ENCODE measurements at places on chromosomes 16 and 17. TPM values are rescaled to one million over a fixed set of nuclear protein-coding genes. Genes with fewer than 3 reads are reported as not detected.

Gene PRPSAP1
- total RNA-seq, result 16.1 TPM

- no peak for DNase-seq
These were observed 1.4 kb downstream of the CYB5D2 start for GRCh38 chr17:4144422-4144747.

GRCh38 chr17:559551-560431 lies 154.8 kb downstream of the VPS53 start:
- DNase-seq, result no peak

Gene CDK5RAP3
- 52.3 TPM for total RNA-seq

- DNase-seq, result no peak
These were observed 91.3 kb downstream of the SOCS1 start for GRCh38 chr16:11164482-11165270.

DNA sequence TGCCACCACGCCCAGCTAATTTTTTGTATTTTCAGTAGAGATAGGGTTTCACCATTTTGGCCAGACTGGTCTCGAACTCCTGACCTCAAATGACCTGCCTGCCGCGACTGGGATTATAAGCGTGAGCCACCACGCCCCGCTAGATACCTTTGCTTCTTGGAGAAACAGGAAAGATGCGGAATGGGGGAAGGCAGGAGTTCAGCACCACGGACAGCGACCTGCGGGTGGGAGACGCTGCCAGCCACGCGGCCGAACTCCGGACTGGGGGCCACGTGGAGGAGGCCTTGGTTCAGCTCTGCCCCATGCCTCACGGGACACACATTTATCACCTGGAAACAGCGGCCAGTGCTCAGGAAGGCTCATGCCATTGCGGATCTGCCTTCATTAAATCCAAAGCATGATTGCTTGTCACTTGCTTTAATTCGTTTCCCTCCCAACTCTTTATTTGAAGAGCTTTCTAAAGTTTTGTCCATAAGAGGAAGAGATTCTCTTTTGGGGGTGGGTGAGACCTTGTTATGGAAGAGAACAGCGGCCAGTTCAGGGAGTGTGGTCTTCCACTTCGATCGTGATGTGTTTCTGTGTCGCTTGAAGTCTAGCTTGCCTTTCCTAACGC lies 219.9 kb downstream of the ENGASE start:
- no peak for DNase-seq

DNA sequence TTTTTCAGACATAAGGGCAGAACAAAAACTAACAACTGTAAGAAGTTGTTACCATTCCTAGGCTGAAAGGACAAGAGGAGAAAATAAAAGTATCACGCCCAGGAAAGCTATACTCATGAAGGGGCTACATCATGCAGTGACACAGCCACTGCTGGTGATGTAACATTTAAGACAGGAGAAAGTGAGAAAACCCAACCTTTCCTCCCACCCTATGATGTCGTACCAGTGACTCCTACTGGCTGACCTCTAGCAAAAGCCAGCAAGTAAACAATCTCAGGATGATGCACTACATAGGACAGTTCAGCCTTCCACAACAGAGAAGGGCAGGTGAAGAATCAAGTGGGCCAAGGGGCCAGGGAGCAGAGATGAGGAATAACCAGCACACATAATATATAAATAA lies 14.0 kb upstream of the OR1E2 start:
- no peak for DNase-seq

- no peak for DNase-seq
These were observed 327.9 kb downstream of the SLC39A11 start for GRCh38 chr17:72764632-72765041.

Gene TERB1
- not detected for total RNA-seq

GRCh38 chr16:54286366-54287130 lies at the start of gene IRX3:
Gene IRX3, minus strand, starts transcription at chr16:54286787. Its CDS starts 737 bp downstream, at chr16:54286050.
- no peak for DNase-seq

Gene CDH8
- total RNA-seq, result not detected

- DNase-seq, result no peak
These were observed 47.8 kb upstream of the RASL10B start for GRCh38 chr17:35683591-35683990.

Gene MARVELD3
- not detected for total RNA-seq

Gene KREMEN2
- not detected for total RNA-seq

Gene ERCC4
- 6.2 TPM for total RNA-seq

GRCh38 chr17:66855204-66855603 lies 20.3 kb downstream of the CACNG5 start:
- no peak for DNase-seq

Gene ABCC6
- total RNA-seq, result 0.53 TPM

DNA sequence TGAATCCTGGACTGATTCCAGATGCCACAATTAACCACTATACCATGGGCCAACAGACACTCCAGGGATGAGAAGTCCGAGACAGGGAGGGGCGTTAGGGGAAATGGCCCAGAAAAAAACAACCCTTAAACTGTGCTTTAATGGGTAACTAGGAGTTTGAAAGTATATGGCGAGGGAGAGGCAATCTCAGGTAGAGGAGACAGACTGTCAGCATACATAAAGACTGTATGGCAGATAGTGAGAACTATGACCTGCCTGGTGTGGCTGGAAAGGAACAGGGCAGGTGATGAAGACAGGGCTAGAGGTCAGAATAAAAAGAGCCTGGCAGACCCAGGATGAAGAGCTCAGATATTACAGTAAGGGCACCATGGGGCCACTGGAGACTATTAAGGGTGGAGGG lies 8.1 kb downstream of the ZZEF1 start:
- DNase-seq, result no peak

DNA sequence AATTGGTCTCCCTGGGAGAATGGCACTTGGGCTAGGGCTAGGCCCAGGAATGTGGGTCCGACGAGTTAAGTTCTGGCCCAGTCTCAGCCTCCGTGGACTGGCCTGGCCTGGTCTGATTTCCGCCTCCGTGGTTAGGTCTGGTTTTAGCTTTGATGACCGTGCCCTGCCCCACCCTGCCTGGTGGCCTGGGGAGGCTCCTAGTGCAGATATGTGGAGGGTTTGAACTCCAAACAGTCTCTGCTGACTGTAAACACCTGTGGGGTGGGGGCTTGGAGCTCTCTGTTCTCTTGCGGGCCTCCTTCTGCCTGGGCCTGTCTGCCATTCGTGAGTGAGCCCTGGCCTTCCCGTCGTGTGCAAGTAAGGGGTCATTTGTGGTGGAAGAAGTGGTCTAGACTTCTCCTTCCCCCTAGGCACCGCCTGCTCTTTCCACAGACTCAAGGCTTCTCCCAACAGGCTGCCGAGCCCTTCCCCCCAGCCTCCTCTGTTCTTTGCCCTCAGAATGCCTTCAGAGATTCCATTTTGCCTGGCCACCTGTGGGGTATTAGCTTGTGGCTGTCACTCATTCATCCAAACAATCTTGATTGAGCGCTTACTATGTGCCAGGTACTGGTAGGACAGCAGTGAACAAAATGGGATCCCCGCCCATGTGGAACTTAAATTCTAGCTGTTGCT lies 1.6 kb downstream of the ATP6V0C start:
- DNase-seq, result no peak

DNA sequence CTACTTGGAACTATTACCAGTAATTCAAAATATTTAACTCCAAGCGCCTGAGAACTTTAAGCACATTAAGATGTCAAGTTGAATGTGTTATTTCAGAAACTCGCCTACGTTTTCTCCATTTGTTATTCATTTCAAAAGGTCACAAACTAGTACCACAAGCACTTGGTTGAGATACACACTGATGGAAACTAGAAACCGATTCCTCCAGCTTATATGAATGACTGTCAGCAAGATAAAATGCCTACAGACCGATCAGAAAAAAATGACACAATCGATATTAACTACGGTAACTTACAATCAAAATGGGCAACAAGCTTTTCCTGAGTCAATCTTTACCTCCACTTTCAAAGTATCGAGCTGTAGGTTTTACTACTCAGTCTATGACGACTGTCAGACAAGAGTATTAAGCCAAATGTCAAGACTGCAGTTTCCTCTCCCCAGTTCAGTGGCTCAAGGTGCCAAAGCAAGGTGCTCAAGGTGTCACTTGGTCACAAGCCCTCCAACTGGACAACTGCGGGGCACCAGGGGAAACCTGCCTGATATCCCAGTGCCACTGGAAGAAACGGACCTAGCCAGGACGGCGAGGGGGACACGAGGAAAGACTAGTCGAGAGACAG lies 678 bp downstream of the SRP68 start:
- DNase-seq, result no peak

DNA sequence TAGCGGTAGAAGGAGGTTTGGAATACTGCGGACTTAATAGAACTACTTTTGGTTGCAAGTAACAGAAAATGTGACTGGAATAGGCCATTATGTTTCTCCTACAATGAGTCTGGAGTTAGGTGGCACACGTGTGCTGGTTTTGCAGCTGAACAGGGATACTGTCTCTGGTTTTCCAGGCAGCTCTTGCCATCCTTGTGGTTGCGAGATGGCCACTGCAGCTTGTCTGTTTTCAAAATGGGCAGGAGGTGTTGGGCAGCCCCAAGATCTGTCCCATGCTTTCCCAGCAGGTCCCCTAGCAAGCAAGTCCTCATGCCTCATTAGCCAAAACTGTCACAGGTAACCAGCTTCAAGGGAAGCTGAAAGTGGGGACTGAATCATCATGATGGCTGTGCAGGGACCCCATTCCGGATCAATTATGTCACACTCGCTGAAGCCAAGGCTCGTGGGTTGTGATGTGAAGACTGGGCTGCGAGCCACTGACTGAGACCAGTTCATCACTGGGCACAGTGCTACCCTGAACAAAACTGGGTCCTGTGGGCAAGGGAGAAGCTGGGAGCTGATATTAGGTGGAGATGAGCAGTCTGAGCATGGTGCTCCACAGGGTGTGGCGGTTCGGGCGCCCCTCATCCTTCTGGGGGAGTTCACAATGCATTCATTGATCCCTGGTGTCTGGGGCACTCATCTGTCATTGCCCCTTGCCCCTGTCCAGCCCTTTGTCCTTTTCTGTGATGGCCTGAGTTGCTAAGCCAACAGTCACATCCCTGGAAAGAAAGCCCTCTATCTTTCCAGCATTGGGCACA lies 82.1 kb downstream of the KSR1 start:
- DNase-seq, result no peak

DNA sequence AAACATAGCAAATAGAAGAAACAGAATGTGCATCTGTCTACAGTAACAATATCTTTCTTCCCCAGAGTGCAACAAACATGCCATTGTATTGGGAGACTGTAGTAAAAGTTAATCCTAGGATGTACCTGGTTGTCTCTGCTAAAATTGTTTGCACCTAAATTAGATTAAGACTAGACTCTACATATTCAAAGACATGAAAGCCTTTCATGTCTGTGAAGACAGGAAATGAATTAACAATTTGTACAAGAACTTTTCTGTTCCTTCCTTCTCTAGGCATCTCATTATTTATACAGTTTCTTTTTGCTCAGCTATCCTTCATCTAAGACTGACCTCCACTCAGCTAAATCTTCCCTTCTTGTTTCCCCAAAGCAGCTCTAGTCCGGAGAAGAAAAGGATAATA lies 220.6 kb downstream of the LGALS9B start:
- no peak for DNase-seq

Gene TOX3
- total RNA-seq, result not detected

Gene RFWD3
- total RNA-seq, result 54.6 TPM

GRCh38 chr17:76085066-76085730 lies 6.2 kb downstream of the ZACN start:
- no peak for DNase-seq

- no peak for DNase-seq
These were observed 522 bp upstream of the GLG1 start for GRCh38 chr16:74607310-74607961.

DNA sequence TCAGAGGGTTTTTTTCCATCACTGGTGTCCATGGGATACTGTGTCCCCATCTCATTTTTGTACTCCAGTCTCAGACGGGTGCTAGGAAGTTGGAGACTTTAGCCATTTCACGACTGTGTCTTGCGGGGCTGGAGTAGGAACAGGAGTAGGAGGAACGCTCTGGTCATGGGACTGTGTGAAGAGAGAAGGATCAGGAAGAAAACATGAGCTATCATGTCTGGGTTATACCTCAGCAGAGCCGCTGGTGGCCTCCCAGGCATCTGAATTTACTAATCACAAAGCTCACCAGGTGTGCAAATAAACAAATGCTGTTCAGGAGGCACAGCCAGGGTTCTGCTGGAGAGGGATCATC lies 225.4 kb downstream of the SEC14L1 start:
- no peak for DNase-seq

Gene SNX20
- 3.2 TPM for total RNA-seq

Gene HAP1
- not detected for total RNA-seq

Gene CLDN7
- total RNA-seq, result not detected

GRCh38 chr16:53896722-53897121 lies 192.8 kb downstream of the FTO start:
- no peak for DNase-seq

GRCh38 chr17:32692179-32692578 lies 184.7 kb downstream of the MYO1D start:
- DNase-seq, result no peak

Gene ACBD4
- 14.7 TPM for total RNA-seq

Gene METRNL
- total RNA-seq, result 257 TPM

- DNase-seq, result no peak
These were observed 61.7 kb upstream of the XYLT1 start for GRCh38 chr16:17532338-17532995.

Gene CTRB2
- not detected for total RNA-seq

Gene CMTM1
- total RNA-seq, result not detected

- DNase-seq, result no peak
These were observed 96.0 kb downstream of the TOX3 start for GRCh38 chr16:52450916-52451315.

Gene PRR15L
- not detected for total RNA-seq

DNA sequence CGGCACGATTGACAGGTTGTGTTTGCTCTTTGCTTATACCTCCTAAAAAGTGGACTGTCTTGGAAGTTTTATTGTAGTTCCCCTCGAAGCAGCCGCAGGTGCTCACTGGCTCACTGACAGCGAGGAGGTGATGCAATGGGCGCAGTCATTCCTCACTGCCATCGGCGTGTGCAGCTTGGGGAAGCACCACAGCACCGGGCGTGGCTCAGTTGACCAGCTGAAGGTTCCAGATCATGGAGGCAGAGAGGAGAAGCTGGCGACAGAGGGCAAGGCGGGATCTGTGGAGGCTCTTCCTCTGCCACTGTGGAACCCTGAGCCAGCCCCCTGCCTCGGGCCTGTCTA lies 72.1 kb upstream of the TNRC6C start:
- no peak for DNase-seq

DNA sequence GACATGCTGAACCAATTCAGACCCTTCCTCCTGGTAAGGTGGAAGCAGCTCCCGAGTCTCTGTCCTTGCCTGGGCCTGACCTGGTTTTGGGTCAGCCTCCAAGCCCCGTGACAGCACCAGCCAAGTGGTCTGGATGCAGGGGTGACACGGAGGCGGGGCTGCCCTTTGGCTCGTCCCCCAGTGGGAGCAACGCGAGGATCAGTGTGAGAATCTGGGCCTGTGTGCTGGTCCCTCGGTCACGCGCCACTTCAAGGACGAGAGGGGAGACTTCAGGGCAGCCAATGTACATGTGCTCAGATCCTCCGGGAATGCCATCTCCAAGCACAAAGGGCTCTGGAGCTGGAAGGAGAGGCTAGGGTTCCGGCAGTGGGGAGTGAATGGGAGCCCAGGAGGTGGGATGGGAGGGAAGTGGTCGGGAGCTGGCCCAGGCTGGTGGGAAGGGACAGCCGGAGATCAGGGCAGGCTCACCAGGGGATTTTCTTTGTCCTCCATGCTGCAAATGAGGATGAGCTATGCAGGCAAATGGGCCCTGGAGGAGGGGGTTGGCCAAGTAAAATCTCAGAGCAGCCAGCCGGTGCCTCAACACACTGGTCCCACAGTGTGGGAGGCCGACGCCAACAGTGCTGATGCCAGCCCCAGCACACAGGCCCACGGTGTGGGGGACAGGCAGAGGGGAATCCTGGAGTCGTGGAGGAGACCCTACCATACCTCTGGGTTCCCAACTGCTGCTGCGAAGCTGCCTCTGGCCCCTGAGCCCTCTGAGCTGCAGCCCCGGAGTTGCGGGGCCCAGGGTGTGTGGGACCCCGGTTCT lies 4.2 kb upstream of the NDRG4 start:
- DNase-seq, result no peak
